Kidney tubule cell (primary cell): ENCODE measurements at places on chromosomes 12 and 14.

DNA sequence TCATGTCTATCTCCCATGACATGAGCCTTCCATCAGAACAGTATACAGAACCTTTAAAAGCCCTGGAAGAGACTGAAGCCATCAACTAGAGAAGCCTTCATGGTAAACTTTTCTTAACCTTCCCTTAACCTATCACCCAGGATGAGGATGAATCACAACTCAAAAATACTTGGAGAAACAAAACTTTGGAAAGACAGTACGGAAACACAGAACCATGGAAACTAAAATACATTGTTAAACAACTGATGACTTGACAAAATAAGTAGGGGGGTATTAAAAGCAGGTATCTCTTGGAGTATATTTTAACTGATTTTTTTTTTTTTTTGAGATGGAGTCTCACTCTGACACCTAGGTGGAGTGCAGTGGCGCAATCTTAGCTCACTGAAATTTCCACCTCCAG is 8.7 kb downstream of the TM7SF3 start:
- DNase-seq, result peak; percentile 28

DNA sequence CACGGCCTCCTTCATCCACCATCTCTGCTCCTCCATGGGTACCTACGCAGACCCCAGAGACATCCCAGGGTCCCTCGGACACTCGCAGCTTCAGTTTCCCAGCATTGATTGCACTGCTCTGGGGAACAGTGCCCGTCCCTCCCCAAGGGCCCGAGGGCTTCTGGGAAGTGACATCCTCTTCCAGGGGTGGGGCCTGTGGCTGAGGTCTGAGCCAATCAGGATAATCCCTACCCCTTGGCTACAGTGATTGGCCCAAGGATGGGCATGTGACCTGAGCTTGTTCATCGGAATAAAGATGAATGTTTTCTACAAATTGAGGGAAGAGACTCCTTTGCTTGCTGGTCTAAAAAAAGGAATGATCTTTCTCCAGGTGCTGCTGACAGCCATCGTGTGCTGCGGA is 37.3 kb upstream of the MYL2 start:
- DNase-seq, result no peak

DNA sequence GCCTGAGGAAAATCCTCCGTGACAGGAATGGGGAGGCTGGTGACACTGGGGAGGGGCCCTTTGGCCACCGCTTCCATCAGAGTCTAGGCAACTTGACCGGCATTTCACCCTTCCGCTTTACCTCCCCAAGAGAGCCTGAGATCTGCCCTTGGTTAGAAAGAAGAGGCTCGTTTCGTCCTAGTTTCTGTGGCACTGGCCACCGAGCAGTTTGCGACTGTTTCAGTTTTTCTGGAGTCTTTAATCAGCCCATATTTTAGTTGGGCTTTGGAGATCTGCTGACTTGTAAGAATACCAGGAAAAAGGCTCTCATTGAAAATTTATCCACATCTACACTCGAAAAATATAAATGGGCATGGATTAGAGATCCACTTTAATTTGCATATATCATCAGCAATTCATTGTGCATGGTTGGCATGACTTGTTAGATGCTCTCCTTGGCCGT is 414 bp upstream of the ANKS1B start:
- DNase-seq, result no peak

GRCh38 chr14:102320033-102320660 is 601 bp downstream of the ZNF839 start:
- peak; percentile 47 for DNase-seq

DNA sequence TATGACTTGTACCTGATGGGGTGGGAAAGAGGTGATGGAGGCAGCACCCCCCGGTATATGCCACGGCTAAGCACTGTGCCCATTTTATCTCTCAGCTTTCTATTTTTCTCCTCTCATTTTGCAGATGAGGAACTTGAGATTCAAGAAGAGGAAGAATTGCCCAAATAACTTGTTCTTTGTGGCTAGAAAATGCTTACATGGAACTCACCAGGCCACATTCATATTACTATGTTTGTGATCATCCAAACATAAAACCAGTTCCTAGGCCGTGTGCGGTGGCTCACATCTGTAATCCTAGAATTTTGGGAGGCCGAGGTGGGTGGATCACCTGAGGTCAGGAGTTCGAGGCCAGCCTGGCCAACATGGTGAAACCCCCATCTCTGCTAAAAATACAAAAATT is 14.5 kb upstream of the PSMD9 start:
- no peak for DNase-seq

DNA sequence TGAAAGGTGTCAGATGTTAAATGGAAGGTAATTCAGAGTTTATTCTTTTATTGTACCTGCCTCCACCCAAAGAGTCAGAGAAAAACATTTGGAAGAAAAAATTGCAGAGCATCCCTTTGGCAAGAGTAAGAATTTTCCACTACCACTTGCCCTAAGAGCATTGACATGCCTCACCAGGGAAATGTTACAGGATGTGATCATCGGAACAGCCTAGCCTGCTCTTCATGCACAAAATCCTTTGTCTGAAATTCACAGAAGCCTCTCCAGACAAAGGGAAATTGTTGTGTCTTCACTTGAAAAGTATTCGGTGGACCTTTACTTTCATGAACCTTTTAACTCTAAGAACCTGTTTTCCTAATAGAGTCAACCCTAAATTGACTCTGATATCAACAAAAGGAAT is 36.9 kb downstream of the ATP2A2 start:
- peak; percentile 49 for DNase-seq

DNA sequence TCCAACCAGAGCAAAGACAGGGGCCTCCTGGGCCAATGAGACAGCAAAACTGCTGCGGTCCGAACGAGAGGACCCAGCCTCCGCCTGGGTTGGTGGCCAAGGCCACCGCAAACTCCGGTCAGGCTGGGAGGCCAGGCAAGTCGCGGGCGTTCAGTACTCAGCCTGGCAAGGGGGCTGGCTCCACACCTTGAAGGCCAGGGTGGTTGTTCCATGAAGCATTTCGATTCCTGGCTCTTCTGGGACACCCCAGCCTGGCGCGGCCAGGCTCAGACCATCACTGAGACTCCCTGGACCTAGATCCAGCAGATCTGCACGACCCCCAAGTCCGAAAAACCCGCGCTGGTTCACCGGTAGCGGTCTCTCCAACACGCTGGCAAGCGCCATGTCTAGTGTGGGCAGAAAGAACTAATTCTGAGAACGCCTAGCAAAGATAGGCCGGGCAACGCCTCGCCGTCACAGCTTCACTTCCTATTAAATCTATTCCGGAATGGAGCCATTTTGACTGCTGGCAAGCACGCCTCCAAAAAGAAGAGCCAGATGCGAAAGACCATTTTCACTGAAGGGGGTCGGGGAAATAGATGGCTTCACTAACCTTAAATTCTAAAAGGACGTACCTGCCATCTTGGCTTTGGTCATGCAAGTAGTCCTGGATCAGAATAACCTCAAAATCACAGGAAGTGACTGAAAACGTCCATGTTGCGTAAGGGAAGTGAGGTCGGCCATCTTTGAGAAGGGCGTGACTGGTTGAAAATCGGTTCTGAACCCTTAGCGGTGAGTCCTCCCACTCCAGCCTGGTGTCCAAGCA is at the start of gene PSMB5:
TSS of gene PSMB5 (minus strand) at position 403 of the 805 bp plus-strand sequence. CDS start at position 384, 19 bp downstream.
- DNase-seq, result peak; percentile 97

DNA sequence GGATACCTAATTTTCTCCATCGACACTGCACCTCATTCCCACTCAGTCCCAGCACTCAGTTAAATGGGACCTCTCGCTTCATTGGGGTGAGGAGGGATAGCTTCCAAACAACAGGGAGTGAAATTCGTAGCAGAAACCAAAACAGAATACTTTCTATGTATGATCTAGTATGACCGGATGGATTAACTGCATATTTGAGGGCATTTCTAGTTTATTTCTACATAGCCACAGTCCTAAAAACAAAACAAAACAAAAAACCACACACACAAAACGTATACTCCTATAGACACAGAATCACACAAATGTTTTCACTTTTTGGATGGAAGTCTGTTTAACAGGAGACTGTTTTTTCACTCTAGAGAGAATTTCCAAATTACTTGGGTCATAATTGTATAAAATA is 307.5 kb upstream of the FKBP4 start:
- no peak for DNase-seq

- no peak for DNase-seq
Measured at GRCh38 chr12:123655420-123655819, 15.5 kb upstream of the TCTN2 start.

DNA sequence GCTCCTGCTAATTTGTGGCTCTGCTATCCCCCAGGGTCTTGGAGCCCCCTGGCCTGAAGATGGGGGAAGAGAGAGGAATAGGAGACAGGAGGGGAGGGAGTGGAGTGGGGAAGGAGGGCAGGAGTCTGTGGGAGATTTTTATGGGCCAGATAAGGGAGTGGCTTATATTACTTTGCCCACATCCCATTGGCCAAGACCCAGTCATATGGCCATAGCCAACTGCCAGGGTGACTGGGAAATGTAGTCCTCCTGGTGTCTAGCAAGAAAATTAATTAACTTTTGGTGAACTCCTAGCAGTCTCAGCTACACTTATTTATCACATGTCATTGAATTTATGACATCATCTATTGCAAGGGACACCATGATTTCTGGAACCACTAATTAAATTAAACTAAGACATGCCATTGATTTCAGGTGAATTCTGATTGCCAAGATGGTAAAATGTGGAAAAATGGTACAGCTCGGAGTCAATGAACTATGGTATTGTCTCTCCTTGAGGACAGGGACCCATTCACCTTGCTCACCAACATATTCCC is 50.3 kb downstream of the ESRRB start:
- no peak for DNase-seq

DNA sequence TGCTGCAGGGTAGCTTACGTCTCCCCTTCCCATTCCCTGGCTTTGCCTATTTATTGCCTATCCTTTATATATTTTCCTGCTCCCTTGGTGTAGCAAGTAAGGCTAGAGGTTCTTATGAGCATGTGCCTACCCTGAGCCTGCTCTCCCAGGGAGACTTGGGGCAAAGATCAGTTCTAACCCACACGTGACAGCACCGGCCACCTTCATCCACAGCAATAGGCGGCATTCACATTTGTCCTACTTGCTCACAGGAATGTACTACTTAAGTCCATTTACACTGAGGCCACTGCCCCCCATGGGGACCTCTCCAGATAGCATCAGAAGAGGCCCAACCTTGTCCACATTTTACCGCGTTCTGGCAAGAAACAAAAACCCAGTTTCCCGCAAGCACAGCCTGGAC is 8.7 kb downstream of the GPR68 start:
- no peak for DNase-seq

GRCh38 chr14:103099081-103099732 is 4.7 kb downstream of the EXOC3L4 start:
- DNase-seq, result no peak

- no peak for DNase-seq
Measured at GRCh38 chr12:95143621-95144205, 70.3 kb upstream of the NR2C1 start.

DNA sequence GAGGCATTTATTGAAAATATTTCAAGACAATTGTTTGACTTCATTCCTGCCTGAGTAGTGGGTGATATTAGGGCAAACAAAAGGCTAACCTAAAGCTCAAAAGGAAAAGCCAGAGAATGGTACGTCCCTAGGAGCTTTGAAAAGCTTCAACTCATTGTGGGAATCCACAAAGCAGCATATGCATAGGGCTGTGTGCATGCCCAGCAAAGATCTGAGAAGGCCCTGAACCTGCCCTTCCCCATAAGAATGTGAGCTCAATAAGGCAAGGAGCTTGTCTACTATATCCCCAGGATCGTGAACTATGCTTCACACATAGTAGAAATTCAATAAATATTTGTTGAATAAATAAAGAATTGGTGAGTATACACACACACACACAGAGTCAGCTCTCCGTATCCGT is 19.1 kb upstream of the RAD52 start:
- DNase-seq, result peak; percentile 11

- no peak for DNase-seq
Measured at GRCh38 chr12:81249976-81250375, 172.1 kb downstream of the ACSS3 start.

GRCh38 chr14:104935955-104936354 is 11.3 kb downstream of the PLD4 start:
- no peak for DNase-seq

DNA sequence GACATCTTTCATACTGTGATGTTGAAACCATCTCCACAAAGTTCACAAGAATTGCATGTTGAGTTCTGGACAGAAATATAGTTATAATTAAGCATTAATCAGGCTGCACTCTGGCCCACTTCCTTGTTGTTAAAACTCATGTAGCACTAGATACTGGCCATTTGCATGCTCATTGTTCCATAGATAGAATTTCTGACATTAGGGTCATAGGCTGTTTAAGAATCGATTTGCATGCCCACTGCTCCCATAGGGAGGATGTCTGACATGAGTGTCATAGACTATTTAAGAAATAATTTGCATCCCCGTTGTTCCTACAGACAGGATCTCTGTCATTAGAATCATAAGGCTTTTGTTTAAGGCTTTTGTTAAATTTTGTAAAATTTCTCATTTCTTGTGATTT is 50.2 kb downstream of the MYF5 start:
- DNase-seq, result no peak

- DNase-seq, result no peak
Measured at GRCh38 chr12:124312601-124313000, 17.7 kb downstream of the RFLNA start.

DNA sequence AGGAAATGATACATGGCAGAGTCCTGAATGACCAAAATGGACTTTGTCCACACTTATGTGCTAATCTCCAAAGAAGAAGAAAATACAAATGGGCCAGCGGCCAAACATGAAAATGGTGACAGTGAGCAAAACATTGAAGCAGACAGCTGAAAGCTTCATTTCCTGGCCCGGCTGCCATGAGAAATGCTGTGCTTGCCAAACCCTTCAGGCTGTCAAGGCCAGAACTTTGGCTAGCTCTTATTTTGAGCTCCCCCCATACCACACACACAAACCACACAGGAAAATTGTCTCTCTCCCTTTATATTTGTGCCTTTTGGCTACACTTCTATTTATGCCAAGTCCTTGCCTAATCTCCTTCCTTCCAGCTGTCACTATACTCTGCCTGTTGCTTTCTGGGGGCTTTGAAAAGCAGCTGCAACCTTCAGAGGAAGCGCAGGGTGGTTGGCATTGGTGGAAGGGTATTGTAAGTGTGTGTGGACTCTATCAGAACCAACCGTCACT is 323.8 kb downstream of the RAD51B start:
- DNase-seq, result peak; percentile 19
